Right ventricle myocardium inferior (tissue), 1 donor: ENCODE measurements at places on chromosomes 7 and 10.
A peak's percentile ranks its signal among the peaks of the same experiment; 100 is the strongest.

GRCh38 chr7:142885311-142886230 lies at the start of gene TRPV6:
Gene TRPV6, minus strand, starts transcription at chr7:142885745.
- DNase-seq = no peak

DNA sequence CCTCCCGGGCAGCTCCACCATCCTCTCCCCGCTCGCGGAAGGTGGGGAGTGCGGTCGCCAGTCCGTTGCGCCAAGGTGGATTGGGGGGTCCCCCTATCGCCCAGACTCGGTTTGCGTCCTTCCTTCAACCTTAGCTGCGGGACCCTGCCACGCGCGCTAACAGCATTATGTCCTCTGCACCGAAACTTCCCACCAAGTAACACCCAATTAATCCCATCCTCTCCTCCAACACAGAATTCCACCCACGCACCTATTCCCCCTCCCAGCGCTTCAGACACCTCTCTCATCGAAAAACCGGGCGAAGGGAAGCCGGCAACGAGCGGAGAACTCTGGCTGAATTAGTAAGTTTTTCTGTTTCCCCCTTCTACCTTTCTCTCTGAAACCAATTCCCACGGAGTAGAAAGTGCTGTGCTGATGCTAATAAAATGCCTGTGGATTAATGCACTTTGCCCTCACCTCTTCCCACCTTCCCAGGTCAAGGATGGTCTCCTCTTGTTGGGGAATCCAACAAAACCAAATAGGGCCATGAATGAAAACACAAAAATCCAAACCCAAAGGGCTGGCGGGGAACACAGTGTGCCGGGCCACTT lies 947 bp downstream of the HOXA3 start:
- peak; percentile 43 for DNase-seq

DNA sequence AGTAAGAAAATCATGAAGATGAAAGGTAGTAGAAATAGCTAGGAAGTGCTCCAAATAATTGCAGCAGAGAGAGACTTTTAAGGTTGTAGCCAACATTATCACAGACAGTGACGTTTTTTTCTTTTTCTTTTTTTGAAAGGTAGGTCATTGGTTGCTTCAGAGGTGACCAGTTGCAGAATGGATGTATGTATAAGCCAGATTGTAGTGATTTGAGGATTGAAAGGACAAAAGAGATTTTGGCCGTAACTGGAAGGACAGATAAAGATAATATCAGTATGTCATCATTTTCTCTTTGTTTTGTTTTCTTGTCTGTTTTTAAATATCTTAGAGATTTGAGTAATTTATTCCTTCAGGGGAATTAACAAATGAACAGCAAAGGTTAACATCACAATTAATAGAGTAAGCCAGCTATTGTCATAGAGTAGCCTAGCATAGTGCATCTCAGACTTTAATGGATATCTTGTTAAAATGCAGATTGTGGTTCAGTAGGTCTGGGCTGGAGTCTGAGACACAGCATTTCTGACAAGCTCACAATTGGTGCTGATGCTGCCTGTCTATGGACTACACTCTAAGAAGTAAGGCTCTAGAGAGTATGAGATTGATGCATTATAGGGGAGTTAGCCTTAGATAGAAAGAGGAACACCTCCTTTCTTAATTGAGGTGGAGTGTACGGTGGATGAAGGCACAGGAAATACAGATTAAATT lies 28.3 kb downstream of the CDK13 start:
- no peak for DNase-seq

DNA sequence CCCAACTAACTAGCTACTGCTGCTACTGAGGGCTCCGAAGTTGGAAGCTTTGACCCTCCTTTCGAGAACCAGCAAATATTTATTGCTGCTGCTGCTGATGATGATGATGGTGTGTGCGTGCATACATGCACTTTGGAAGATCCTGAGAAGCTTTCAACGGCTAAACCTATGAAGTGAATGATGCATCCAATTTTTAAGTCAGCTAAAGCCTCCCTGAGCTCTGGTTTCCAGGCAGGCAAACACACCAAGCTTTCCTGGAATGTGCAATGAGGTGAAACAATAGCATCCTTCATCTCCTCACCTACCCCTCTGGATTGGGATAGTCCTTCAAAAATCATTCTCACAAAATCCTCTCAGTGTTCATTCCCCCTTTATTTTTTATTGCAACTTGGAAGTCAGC lies 13.9 kb downstream of the MACC1 start:
- no peak for DNase-seq

DNA sequence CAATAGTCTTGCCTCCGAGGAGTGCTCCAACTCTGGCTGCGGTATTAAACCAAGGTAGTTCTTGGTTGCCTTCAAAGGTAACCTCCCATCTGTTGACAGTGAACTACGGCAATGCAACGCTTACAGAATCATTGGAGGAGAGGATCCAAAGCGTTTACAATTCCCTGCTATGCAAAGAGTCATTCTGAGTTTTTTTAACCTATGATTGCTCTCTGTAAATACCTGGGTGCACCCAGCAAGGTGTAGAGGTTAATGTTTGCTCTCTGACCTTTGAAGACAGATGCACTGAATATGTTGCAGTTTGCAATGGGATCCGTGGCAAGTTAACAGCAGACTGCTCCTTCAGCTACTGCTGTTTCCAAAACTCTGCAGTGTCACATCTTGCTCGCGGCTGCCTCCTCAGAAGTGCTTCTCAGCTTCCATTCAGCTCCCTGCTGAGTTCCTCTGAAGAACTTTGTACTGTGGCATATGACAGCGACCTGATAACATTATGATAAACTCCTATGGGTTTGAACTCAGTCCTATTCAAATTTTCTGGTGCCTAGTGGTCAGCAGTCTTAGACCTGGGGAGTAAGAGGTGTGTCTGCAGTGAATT lies 29.0 kb downstream of the KIAA1217 start:
- DNase-seq = no peak
